ENCODE measurements at places on chromosomes 12 and 14.

GRCh38 chr12:47967461-47968321 is 4.3 kb downstream of the TMEM106C start:
- DNase-seq: no peak

DNA sequence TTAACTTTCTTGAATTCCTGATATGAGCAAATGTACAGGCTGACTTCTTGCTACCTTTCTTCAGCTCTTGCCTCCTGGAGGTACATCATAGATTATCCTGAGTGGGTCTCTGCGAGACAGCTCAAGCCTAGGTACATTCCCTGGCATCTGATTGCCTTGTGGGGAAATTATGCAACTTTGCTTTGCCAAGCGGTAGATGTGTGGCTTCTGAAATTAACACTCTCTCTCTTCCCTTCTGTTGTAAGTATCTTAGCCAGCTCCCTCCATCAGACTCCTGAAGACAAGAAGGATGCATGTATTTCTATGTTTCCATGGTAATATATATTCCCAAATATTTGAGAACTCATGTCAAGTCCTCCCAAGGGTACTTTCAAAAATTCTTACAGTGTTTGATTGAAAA is 16.2 kb upstream of the SLC16A7 start:
- no peak for DNase-seq

GRCh38 chr14:54108481-54109471 is 152.2 kb upstream of the BMP4 start:
- DNase-seq: no peak

DNA sequence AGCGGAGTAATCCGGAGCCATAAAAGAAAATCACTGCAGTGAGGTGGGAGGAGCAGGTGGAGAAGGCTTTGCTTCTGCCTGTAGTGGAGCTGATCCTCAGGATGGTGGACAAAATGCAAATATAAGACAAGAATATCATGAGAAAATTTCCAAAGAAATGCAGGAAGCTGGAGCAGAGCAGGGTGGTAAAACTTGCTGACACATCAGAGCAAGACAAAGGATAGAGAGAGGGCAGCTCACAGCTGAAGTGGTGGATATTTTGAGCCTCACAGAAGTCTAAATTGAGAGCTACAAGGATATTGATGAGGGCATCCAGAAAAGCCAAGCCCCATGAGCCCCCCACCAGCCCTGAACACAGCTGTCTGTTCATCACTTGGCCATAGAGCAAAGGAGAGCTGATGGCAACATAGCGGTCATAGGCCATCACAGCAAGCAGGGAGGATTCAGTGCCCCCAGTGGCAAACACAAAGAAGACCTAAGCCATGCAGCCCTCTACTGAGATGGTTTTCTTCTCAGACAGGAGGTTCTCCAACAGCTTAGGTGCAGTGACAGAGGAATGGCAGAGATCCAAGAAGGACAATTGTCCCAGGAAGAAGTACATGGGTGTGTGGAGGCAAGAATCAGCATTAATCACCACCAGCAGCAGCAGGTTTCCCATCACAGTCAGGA is 30.0 kb upstream of the ANP32D start:
- DNase-seq: no peak

DNA sequence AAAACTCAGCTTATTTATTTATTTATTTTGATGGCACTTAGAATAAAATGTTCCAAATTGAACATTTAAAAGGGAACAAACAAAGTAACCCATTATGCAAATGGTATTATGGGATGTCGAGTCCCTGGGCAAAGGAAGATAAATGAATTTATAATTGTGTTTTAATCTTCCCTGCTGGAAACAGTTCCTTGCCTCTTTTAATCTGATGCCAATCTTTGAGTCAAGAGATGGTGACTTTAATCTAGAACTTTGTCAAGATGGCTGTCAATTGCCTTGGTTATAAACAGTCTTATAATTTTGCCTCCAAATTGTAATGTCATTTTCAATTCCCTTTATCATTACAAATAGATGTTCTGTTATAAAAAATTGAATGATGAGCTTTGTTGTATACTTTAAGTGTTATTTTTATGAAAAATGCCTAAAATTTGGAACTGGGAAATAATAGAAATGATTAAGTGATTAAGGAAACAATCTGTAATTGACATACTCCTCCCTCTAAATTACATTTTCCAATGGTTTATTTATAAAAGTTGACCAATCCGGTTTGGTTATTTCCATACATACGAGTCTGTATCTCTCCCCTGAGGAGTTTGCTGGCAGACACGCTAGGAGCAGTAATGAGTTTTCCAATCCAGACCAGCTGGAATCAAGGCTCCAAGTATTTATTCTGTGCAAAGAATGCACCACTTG is 134.9 kb upstream of the FRMD6 start:
- DNase-seq: no peak

- no peak for DNase-seq
Measured at GRCh38 chr12:116837097-116837496, 44.1 kb downstream of the HRK start.

- no peak for DNase-seq
Measured at GRCh38 chr12:27246141-27246540, 2.1 kb downstream of the STK38L start.

DNA sequence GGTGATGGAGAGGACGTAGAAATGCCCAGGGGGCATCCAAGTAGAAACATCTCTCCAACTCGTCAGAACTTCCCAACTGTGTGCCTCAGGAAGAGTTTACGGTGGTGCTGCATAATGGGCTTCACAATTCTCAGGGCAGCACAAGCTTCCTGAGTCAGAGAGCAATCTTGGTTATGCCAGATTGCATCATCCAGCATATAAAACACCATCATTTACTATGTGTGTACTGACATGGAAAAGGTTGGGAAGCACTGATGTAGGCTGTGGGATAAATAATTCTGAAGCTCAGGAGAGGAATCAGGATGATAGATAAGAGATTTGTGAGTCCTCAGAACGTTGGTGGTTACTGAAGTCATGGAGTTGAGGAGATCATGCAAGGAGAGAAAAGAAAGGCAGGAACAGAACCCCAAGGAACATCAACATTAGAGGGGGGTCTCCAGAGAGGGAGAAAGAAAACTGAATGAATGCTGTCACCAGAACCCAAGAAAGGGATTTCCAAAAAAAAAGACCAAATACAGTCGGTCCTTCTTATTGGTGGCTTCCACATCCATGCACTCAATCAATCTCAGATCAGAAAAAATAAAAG is 4.7 kb upstream of the NCKAP5L start:
- DNase-seq: no peak

DNA sequence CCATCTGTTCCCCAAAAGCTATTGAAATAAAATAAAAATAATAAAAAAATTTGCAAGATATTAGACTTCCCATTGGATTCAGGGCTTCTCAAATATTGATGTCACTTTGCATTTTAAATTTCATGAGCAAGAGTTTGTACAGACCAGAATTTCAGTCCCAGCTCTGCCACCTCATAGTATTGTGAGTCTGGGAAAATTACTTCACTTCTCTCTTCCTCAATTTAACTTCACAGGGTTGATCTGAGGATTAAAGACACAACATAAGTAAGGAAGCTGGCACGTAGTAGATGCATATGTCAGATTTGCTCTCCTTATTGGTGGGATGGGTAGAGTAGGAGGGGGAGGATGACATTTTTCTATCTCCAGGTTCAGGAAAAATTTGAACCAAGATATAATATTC is 32.8 kb downstream of the COX8C start:
- DNase-seq: no peak

DNA sequence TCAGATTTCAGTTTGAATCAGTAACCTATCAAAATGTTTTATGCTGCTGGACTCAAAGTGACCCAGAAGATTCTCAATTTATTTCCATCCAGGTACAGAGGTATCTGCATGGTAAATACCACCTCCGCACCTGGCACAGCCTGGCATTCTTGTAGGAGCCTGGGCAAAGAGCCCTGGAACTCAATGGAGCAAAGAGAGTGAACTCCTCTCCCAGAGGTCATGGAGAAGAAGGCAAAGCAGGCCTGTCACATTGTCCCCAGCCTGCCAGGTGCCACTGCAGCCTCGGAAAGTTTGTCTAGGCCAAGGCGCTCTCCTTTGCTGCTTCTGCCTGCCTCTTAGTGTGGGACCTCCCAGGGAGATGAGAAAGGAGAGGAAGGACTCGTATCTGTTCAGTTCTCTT is 319.8 kb downstream of the ZFP36L1 start:
- no peak for DNase-seq

GRCh38 chr12:116372815-116373214 is 95.3 kb upstream of the MED13L start:
- DNase-seq: no peak

Measured in amygdala (tissue), 56 donors.